ENCODE measurements at places on chromosomes 11 and 22. TPM values are rescaled to one million over a fixed set of nuclear protein-coding genes. Genes with fewer than 3 reads are reported as not detected.

Gene KCTD17
- 30.6 TPM for total RNA-seq

Gene INSC
- total RNA-seq = 1.4 TPM

Gene ROBO4
- not detected for total RNA-seq

Gene KCNK4
- total RNA-seq = 0.23 TPM

Gene RBM14
- total RNA-seq = 153 TPM

Gene ABTB2
- total RNA-seq = 2.5 TPM

- DNase-seq = no peak
Measured at GRCh38 chr11:3143136-3143880, 21.8 kb downstream of the OSBPL5 start.

- DNase-seq = no peak
Measured at GRCh38 chr11:95365348-95365747, 134.3 kb upstream of the SESN3 start.

- no peak for DNase-seq
Measured at GRCh38 chr11:71285111-71285510, 32.7 kb upstream of the SHANK2 start.

- DNase-seq = peak; percentile 87
Measured at GRCh38 chr11:64745521-64746328, 1.8 kb upstream of the RASGRP2 start.

GRCh38 chr11:76839311-76839710 lies 21.4 kb upstream of the ACER3 start:
- no peak for DNase-seq

DNA sequence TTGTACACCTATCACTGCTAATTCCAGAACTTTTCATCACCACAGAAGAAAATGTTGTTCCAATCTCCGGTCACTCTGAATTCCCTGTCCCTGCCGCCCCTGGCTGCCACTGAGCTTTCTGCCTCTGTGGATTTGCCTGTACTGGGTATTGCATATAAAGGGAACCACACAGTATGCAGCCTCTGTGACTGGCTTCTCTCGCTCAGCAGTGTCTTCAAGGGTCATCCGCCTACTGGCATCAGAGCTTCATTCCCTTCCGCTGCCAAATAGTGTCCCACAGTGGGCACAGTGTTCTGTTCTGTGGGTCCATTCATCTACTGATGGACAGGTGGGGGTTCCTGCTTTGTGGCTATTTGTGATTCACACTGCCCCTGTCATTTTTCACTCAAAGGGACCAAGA lies 5.3 kb downstream of the DHCR7 start:
- DNase-seq = no peak

DNA sequence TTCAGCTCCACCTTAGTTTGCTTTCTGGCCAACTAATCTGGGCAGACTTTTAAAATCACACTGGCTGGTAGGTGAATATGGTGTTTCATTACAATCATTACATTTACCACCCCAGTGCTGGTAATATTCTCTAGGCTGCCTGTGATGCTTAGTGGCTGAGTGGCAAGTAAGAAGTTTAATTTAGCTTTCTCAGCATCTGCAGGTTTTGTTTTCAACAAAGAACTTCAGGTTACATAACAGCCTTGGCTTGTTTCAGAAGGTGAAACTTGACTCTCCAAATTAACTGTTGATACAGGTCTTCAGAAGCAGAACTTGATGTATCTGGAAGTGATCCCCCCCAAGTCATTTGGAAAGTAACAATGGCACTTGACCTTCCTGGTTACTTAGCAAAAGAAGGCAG lies 423.3 kb upstream of the CCDC90B start:
- DNase-seq = no peak

DNA sequence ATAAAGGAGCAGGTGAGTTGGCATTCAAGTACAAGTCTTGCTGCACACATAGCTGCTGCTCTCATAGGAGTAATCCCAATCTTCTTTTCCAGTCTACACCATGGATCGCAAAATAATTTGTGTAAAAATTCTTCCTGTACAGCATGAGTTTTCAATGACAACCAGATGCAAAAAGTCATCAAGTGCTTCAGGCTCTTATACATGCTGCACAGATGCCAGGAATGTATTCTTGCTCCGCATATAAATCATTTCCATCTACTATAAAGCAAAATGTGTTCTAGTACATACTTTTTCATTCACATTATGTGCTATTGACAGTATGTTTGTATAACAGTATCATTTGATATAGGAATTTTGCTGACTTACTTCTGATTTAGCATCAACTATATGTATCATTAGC lies 35.4 kb downstream of the NXPE2 start:
- no peak for DNase-seq

DNA sequence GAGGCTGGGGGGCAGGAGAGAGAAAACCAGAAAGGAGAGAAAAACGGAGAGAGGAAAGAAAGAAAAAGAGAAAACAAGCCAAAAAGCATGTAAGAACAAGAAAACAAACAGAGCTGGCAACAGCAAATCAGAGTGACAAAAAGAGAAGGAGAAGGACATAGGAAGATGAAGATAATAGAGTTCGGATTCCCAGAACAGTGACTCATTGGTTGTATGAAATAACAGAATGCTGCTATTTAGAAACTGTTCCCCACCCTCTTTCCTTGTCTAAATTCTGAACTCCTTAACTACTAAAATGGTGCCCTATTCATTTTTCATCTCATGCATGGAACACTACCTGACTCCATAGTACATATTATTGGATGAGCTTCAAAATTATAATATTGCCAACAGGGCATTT lies 317.4 kb downstream of the C11orf87 start:
- no peak for DNase-seq

DNA sequence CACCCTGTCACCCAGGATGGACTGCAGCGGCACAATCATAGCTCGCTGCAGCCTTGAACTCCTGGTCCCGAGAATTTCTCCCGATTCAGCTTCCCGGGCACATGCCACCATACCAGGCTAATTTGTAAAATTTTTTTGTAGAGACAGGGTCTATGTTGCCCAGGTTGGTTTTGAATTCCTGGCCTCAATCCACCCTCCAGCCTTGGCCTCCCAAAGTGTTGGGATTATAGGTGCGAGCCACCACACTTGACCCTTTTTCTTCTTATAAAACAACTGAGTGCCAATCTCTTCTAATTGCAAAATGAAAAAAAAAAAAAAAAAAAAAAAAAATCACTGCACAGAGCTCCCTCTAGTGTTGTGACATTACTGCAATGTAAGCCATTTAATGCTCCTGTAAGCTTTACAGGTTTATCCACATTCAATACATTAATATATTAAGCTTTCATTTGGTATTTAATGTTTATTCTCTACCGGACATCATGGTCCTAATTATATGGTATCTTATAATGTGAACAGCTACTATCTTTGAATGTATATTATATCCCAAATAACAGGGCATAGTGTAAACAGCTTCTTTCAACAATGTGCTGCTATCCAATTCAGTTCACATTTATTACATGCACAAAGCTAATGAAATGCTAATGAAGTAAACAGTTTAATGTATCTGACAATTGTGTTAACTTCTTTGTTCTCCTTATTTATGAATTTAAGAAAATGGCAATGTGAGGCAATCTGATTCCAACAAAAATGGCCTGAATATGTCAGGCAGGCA lies 44.6 kb downstream of the COPB1 start:
- DNase-seq = no peak

DNA sequence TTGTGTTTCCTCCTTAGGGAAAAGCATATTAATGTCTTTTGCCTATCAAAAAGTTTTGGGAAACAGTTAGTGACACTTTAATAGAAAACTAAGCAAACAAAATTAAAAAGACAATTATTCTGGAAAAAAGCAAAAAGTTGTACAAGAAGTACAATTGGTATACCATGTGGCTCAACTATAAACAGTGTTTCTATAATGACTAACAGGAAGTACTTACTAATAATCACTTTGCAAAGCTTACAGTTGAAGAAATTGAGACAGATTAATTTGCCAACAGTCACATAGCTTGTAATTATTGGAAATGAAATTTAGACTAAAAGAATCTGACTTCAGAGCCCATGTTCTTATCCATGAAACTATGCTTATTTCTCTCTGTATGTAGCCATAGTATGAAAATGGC lies 24.7 kb downstream of the PPME1 start:
- no peak for DNase-seq

GRCh38 chr11:92865352-92865751 lies 104.1 kb upstream of the MTNR1B start:
- no peak for DNase-seq

DNA sequence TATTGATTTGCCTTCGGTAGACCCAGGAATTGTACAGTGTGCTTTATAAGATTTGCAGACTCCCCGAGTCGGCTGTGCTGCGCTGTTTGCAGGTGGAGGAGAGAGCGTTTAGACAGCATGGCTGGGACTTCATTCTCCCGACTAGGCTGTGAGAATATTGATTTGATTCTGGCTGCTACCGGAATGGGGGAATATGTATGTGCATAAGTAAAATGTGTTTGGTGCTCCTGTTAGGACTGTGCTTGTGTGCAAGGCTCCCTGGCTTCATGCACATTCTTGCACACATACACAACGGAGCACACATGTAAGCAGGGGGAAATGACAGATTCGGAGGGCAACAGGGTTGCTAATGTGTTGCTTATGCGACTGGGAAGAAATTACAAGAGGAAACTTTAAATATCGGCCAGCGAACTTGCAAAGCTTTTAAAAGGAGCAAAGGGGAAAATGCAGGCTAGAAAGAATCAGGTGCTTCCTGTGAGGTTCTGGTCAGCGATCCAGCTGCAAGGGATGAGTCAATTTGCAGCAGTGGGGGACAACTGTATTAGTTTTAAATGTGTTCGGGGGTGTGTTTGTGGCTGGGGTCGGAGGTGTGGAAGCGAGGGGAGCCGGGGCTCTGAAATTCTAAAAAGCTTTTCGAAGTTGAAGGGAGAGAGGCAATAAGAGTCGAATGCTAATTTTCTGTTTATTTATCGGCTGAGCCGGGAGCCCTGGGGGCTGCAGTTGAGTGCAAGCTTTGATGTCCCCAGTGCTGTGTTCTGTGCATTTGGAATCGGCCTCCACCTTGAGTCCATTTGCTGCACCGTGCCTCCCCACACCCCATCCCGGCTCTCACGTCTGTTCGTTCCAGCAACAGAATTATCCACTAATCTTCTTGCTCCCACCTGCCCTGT lies 731 bp downstream of the NTM start:
- no peak for DNase-seq

DNA sequence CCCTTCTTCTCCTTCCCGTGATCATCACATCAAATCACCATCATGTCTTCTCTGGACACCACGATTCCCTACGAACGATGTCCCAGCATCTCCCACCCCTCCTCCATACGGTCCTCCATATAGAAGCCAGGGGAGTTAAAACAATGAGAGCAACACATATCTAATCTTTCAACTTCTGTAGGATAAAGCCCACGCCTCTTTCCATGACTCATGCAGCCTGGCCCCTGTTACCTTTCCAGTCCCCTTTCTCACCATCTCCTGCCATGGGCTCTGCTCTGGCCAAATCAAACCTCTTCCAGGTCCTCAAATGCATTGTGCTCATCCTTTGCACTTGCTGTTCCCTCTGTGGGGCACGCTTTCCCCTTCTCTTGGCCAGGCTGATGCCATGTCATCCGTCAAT lies 23.6 kb downstream of the RPS6KA4 start:
- DNase-seq = peak; percentile 37

DNA sequence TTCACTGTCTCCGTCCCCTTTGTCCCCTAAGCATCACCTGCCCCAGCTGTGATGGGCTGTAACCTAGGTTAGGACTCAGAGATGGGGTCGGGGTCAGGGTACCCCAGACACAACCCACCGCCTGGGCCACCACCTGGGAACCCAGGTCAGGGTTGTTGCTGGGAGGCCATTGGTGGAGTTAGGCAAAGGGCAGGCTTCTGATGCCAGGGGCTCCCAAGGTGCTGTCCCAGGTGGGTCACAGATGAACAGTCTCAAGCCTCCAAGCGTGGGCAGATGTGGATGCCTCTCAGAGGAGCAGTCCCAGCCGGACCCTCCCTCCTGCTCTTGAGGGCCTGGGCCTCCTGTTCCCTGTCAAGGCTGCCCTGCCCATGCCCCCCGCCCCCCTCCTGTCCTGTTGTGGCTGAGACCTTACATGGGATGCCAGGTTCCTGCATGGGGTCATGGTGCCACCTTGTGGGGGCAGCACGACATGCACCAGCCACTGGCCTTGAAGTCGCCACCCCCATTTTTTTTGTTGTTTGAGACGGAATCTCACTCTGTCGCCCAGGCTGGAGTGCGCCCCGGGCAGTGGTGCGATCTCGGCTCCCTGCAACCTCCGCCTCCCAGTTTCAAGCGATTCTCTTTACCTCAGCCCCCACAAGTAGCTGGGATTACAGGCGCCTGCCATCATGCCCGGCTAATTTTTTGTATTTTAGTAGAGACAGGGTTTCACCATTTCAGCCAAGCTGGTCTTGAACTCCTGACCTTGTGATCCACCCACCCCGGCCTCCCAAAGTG lies 12.1 kb downstream of the GATD1 start:
- DNase-seq = peak; percentile 80

DNA sequence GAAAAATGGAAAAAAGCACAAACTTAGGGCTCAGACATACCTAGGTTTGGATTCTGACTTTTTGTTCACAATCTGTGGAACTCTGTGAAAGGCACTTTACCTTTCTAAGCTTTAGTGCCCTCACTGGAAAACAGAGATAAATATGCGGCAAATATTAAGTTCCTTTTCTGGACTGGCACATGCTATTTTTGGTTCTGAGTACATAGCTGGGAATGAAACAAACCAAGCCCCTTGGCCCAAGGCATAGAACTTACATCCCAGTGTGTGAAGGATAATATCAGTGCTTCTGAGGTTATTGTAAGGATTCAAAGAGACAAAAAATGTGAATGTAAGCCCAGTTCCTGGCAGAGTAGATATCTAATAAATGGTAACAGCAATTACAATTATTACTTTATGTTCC lies 227.5 kb downstream of the ADAMTS15 start:
- no peak for DNase-seq

GRCh38 chr11:15747671-15748070 lies 608.7 kb downstream of the SOX6 start:
- DNase-seq = no peak

DNA sequence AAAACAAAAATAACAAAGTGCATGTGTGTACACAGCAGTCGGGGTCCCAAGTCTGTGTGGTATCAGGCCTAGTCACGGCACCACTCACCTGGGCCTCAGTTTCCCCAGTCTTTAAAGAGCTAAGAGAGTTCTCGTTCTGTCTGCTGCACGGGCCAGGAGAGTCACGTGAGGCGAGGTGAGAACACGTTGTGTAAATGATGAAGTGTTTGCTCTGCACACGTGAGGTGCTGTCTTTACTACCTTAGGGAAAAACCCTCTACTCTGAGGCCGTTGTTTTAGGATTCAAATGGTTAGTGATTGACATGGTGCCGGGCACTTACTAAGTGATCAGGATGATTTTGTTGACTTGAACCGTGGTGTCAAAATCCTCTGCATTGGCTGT lies 86.5 kb upstream of the PPARA start:
- no peak for DNase-seq
